ENCODE measurements at places on chromosomes 4 and X.

- DNase-seq: peak; percentile 71
These were observed 110.6 kb upstream of the FSTL5 start for GRCh38 chr4:162274354-162274753.

- DNase-seq: no peak
These were observed 338.8 kb downstream of the PPP3CA start for GRCh38 chr4:101008503-101008902.

DNA sequence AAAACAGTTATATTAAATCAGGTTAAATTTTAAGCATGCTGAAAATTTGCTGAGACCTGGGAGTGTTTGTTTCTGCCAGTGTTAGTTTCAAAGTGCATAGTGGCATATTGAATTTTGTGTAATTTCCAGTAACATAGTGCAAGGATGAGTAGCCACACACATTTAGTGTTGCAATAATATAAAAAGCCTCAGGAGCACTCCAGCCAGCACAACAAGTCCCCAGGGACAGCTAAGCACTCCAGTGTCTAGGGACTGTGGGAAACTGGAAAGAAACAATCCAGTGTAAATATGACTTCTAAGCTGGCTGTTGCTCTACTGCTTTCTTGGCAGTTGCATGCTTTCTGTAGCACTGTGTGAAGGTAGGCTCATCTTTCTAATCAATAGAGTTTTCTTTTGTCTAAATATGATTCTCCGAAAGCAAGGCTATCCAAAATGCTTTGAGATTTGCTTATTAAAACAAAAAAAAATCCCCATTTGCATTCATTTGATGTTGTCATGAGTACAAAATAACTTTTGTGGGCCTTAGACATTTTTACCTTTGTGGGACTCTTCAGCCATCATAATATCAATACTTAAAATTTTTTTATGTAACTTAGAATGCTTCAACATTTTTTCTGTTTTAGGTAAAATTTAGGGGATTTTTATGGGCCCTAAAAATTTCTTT is 24.2 kb upstream of the CXCL2 start:
- no peak for DNase-seq

DNA sequence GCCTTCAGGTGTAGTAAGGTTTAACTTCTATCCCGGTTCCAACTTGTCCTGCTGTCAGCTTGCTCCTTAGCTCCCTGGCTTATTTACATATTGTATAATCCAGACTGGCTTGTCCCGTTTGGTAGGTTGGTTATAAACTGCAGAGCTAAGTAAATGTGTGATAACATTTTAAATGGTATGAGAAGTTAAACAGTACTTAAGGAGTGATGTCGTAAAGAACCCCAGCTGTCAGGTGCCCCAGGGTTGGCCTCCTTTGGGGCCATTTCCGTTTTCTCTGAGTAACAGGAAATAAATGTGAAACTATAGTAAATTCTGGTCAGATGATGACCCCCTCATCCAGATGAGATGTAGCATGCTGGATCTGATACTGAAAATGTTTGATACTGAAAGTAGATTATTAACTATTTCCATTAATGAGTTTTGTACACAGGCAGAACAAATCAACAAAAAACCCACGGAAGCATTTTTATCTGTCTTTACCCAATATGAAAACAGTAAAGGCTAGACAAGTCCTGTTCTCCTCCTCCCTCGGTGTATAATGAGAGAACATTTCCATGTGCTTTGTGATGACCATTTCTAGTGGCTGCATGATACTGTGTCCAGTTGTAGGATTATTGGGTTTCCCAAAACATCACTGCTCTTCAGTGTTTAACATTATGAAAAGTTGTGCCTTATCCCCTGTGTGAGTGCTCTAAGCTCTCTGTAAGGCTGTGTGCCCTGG is 22.4 kb downstream of the GAB1 start:
- DNase-seq: peak; percentile 82

GRCh38 chrX:13535376-13536165 is 33.8 kb upstream of the EGFL6 start:
- DNase-seq: no peak

DNA sequence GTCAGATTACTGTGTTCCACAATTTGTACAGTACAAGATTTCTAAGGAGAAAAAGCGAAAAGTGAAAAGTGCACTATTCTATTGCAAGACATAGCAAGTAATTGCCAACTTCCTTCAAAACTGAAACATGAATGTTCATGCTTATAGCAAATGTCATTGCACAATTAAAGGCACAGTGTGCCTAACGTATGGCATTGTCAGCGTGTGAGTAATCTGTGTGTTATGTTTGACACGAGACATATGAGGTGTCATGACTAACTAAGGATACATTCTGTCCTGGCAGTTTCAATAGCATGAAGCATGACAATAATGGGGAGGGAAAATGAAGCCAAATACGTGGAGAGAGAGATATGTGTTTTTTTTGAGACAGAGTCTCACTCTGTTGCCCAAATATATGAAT is 33.6 kb upstream of the TBC1D9 start:
- peak; percentile 95 for DNase-seq

GRCh38 chr4:74237425-74237966 is 70.8 kb upstream of the EPGN start:
- no peak for DNase-seq

GRCh38 chr4:105014635-105015034 is 132.0 kb upstream of the TET2 start:
- peak; percentile 63 for DNase-seq

DNA sequence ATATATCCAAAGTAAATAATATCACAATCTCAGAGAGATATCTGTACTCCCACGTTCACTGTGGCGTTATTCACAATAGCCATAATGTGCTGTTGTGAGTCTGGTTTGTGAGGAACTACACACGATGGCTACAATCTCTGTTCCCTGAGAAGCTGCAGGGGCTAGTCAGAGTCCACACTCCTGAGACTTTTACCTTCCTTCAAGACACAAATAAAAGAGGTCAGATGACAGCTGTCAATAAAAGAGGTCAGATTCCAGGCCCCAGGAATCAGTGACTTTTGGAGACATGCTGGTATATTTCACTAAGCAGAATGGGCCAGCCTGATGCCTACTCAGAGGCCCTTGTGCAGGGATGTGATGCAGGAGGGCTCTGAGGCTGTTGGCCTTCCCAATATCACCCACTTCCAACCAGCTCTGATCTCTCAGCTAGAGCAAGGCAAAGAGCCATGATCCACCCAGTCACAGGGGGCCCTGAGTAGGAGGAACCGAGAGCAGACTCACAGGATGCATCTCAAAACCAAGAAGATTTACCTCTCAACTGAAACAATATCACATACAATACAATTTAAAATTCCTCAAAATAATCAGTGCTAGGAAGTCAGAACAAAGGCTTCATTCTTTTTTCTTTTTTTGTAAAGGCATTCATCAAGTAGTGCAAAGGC is 13.8 kb downstream of the FRYL start:
- no peak for DNase-seq

DNA sequence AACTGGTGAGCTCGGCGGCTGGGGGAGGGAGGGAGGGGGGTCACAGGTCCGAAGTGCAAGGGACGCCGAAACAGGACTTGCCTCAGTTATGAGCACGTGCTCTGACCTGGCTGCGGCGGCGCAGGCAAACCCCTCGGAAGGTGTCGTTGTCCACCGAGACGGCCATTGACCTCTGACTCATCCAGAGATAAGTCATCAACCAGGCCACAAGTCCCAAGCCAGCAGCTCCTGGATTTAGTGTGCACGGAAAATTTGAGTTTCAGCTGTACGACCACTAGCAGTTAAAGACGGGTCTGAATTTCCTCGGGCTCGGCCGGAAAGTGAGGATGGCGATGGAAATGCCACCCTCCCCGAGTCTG is 674 bp downstream of the SH3D19 start:
- DNase-seq: no peak

DNA sequence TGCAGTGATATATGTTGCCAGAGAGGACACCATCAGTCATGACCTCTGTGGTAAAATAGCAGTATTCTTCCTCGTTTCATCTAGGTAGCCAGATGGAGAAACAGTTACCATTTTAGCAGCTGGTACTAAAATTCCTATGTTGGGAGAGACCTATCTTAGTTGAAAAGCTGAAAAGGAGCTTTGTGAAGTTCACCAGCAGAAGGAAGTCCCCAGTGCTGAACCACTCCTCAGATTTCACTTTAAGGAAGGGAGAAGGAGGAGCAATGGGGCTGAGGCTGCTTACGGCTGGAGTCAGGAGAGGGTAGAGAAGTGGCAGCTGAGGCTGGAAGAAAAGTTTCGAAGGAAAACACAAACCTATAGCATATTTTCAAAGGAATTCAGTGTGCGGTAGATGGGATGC is 103.7 kb downstream of the ATXN3L start:
- no peak for DNase-seq

DNA sequence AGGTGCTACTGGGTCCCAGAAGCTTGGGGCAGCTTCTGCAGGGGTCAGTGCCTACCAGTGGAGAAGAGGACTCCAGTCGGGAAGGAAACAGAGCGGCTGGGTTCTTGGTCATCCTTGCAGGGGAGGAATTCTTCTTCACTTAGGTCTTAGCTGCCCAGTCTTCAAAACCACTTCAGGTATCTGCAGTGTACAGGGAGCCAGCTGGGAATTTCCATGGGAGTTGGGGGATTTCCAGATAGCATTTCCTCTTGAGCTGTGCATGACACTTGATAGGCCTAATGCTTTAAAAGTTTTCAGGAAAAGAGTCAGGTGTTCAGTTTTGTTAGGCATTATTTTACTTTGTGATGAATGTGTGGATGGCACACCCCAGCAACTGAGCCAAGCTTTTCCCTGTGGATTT is 58.1 kb upstream of the ENPP6 start:
- DNase-seq: no peak

DNA sequence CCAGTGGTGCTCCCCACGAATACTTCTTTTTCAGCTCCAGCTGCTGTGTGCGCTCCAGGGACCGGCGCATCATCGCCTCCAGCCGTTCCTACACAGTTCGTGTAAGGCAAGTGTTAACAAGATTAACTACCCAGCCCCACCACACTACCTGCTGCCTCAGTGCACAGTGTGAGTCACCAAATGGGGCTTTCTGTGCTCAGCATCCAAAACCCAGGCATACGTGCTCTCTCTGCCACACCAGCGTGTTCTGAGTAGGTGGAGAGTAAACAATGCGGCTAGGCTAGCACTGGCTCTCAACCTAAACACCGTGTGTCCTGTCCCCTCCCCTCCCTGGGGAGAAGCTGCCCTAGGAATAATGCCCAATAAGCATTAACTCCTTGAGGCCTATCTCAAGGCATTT is 60.0 kb downstream of the MAP7D2 start:
- no peak for DNase-seq

- no peak for DNase-seq
These were observed 20.1 kb downstream of the ETNPPL start for GRCh38 chr4:108742451-108743420.

- peak; percentile 39 for DNase-seq
These were observed 174.6 kb downstream of the ZNF330 start for GRCh38 chr4:141395246-141395830.

DNA sequence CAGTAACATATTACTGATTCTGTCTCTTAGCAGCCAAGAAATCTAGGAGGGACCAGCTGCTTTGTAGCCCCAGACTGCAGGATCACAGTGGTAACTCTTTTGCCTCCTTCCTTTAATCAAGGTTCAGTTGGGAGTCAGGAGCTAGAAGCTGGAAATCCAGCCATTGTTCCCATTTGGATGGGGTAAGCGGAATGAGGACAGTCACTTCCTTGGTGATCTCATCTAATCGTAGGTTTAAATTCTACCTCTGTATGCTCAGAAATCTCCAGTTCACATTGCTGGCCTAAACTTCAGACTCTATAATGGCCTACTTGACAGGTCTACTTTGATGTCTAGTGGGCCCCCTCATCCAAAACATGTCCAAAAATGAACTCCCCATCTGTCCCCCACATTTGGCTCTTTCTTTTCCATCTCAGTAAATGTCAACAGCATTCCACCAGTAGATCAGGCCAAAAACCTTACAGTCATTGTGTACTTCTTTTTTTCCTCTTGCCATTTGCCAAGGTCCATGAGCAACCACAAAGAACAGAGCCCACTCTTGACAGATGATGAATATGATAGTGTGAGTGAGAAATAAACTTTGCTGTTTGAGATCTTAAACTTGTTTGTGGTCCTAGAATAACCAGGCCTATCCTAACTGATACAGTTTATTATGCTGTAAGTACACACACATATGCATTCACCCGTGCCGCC is 40.1 kb downstream of the WWC2 start:
- DNase-seq: no peak

DNA sequence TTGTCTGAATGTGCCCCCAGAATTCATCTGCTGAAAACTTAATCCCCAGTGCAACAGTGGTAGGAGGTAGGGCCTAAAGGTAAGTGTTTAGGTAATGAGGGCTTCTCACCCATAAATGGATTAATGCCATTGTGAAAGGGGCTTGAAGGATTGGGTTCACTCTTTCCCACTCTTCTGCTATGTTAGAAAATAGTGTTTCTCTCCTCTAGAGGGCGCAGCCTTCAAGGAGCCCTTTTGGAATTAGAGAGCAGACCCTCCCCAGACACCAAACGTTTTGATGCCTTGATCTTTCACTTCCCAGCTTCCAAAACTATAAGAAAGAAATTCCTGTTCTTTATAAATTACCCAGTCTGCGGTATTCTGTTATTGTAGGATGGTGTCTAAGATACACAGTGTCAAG is 706.4 kb downstream of the SMARCA1 start:
- no peak for DNase-seq

- DNase-seq: no peak
These were observed 35.3 kb downstream of the FAM13A start for GRCh38 chr4:89021684-89022083.

- DNase-seq: no peak
These were observed 26.1 kb downstream of the GK start for GRCh38 chrX:30679369-30679768.

- no peak for DNase-seq
These were observed 80.8 kb upstream of the TLR2 start for GRCh38 chr4:153603258-153603657.

Data from suppressor macrophage treated with lipopolysaccharide for 4 hours (primary cell).